ENCODE measurements at places on chromosomes 3 and 15. TPM values are rescaled to one million over a fixed set of nuclear protein-coding genes. Genes with fewer than 3 reads are reported as not detected.
A peak's percentile ranks its signal among the peaks of the same experiment; 100 is the strongest.

GRCh38 chr15:99502182-99502581, 63.6 kb upstream of the MEF2A start:
- no peak for DNase-seq

DNA sequence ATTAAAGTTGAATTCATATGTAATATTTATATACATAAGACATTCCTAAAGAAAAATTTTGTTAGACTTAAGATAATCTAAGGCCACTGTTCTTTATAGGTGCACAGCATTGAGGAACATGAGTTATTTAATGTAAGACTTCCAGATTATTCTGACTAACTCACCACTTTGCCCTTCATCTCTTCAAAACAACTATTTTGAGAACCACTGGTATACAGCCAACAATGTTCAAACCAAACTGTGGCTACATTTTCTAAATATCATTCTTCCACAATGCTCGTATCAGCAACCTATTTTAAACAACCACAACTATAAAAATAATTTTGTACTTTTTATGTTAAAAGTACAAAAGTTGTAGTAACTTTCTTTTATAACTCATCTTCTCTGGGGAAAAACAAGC, 199.8 kb upstream of the ALCAM start:
- DNase-seq = no peak

ST6GAL1 gene
- polyA plus RNA-seq = 53.7 TPM

KBTBD12 gene
- polyA plus RNA-seq = 1.4 TPM

FOXB1 gene
- polyA plus RNA-seq = not detected

DNA sequence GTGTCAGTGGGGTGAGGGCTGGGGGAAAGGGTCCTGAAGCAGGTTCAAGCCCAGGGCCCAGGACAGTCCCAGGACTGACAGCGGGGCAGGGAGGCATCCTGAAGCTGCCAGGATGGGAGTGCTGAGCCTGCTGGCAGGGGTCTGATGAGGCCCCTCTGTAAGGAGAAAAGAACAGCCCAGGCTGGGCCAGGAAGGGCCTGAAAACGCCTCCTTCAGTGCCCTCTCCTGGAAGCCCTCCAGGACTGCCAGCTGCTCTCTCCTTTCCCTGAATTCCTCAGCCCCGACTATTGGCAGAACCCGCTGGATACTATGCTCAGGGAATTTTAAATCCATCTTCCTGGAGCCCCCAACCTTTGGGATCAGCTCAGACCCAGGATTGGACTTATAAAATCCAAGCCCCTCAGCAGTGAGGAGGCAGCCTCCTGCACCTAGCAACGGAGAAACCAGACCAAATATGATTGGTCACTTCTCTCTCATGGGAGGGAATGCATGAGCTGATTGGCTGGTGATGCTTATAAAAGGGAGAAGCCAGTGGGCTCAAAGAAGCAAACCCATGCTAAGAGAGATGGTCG, 203.5 kb upstream of the LINGO1 start:
- no peak for DNase-seq

DNA sequence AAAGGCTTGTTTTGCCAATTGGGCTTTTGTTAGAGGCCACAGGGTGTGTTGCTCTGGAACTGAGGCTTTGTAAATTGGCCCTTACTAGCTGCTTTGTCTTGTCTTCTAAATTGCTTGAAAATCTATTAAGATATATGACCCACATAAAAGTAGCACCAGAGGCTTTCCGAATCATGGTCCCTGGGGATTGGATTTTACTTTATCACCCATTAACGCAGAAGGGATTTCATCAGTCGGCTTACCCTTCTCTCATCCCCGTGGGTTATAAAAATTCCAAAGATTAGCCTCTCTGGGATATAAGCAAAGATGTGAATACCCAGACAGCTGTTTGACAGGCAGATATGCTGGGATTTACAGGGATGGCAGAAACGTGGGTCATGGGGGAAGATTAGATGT, 98.3 kb upstream of the CHL1 start:
- no peak for DNase-seq

- no peak for DNase-seq
Observed at GRCh38 chr3:188590557-188590956, 436.6 kb downstream of the LPP start.

DNA sequence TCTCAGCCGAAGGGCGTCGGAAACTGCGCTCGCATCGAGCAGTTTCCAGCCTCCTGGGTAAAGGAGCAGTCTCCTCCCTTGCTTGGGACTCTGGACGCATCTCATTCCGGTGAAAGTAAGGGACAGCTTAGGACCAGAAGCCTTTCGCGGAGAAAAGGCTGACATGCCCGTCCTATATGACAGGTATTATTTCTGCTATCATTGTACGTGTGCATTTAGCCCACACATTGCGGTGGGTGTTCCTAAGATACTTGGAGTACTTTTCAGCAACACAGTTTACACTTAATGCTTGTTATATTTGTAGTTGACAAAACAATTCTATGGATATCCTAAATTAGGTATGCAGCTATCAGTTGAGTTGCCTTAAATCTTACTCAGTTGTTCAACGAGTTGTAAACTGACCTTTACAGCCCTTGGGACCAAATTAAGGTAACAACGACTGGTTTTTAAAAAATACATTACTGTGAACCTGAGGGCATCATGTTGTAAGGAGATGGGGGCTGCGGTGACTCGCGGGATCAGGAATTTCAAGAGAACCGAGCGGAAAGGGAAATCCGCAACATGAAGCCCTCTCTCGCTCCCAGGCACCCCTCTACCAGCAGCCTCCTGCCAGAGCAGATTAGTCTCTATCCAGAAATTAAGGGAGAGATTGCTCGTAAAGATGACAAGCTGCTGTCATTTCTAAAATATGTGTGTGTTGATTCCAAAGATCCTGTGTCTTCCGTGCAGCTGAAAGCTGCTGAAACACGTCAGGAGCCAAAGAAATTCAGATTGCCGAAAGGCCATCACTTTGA, 632 bp upstream of the COPS2 start:
- peak; percentile 7 for DNase-seq

DNA sequence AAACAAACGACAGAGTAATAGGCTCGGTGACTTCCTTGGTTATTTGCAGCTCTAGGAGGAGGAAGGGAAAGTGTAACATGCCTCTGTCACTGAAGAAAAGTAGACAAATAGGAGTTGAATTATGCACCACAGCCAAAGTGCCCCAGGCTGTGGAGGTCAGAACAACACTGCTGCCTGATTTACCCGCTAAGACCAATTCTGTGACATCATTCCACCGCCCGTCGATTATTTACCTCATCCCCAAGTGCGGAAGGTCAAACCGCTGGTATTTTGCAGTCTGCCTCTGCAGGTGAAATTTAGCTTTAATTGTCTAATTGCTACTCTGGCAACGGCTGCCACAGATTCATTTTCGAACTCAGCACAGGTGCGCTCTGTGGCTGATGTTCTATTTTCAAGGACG, 106.3 kb upstream of the PRICKLE2 start:
- DNase-seq = no peak

DNA sequence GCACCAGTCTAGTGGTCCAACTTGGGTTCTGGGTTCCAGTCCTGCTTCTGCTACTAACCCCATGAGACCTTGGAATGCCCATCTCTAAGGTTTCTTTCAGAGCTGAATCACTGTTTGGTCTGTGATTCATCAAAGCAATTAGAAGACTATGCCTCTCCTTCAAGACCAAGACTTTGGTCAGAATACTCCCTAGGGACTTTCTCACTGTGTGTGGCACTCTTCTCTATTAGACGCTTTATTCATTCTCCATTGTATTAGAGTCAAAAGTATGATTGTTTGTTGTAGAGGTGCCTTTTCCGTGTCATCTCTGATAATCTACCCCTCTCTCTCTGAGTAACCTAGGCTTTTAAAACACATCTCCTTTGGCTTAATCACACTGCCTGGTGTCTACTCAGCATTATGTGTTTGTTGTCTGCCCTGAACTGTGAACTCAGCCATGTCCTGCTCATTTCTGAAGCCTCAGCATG, 90.5 kb downstream of the LPP start:
- DNase-seq = no peak
